ENCODE measurements at places on chromosomes 6 and 20.

DNA sequence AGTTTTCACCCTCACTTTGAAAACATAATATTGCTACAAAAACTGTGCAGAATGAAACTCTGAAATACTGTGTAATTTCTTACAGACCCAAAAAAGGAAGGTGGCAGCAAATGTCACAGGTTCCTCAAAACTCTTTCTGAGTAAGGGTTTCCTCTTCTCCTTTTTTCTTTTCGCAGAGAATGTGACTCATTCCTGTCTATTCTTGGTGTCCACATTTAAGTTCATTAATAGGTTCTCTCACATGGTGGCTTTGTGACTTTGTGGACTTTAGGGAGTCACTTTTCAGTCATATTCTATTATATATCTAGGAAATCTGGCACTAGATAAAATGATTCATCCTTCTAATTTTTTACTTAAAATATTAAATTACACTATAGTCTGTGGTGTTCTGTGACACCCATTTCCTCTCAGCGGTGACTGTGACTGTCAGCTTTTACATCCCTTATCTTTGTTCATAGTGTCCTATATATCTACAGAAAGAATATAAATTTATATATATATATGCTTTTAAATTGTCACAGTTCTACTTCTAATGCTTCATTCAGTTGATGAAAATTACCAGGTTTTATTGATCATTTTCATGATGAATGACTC, 126.8 kb upstream of the HCRTR2 start:
- no peak for DNase-seq

GRCh38 chr6:114714836-114715507, 372.1 kb upstream of the HS3ST5 start:
- DNase-seq = no peak

DNA sequence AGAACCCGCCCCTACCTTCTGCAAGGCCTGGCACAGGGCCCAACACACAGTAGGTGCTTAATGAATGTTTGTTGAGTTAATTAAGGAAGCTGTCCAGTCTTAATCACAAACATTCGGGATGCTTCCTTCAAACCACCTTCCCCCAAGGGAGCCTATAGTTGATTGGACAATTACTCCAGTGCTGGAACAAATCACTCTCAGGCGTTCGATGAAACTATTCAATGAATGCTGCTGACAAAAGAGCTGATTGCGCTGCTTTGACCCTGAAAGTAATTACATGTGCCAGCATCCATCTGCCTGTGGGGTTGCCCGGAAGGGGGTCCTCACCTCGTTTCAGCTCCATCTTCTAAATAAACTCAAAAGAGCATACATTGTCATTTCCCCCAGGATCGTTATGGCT, 112.0 kb upstream of the SRSF6 start:
- DNase-seq = no peak

- DNase-seq = no peak
Observed at GRCh38 chr6:111354758-111355555, 128.1 kb downstream of the REV3L start.

DNA sequence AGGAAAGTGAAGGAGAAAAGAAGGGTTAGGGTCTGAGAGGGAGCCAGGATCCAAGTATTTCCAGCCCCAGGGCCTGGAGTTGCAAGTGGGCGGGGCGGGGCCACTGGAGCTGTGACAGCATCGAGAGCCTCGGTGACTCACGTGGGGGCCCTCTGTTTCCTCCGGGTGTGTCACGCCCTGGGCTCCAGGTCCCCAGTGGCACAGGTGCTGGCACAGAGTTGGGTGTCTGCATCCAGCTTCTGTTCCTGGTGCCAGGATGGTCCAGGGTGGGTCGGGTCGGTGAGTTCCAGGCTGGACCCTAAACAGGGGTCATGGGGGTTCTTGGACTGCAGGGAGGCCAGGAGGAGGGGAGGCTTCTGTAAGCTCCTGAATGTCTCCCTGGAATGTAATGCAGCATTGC, 16.7 kb downstream of the RAET1L start:
- DNase-seq = peak; percentile 56

- DNase-seq = no peak
Observed at GRCh38 chr6:113923526-113923925, 47.4 kb downstream of the HDAC2 start.

DNA sequence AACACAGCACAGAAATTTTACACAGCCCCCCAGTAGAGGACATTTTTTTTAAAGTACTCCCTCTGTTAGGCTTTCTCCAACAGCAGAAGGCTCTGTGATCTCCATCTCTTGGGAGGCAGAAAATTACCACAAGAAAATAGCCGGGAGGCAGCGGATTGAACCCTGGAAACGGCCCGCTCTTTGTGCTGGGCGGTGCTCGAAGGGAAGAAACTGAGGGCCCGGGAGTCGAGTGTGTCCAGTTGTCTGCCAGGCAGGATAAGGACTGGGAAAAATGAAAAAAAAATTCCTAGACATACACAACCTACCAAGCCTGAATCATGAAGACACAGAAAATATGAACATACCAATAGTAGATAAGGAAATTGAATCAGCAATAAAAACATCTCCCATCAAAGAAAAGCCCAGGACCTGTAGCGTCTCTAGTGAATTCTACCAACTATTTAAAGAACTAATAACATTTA, 31.5 kb downstream of the POM121L2 start:
- DNase-seq = no peak

DNA sequence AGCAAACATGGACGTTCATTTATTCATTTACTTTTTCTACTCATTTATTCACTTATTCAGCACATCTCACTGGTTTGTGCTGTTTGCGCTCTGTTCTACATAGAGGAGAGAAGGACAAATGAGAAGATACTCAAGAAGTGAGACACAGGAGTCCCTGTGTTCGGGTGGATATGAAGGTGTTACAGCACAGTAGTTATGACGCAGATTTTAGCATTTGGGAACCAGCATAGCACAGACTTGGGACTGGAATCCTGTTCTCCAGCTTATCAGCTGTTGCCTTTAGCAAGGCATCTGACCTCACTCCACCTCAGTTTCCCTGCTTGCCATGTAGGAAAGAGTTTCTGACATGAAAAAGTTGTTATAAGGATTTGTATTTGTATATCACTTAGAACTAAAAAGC, 430.1 kb downstream of the MAFB start:
- DNase-seq = no peak
